Activated CD4-positive, alpha-beta memory T cell treated with anti-CD3 and anti-CD28 coated beads, Interleukin-2, amount 10 ng/mL, durations not matched to agents 7 days and 5 days (primary cell): ENCODE measurements at places on chromosomes 3 and 15. TPM values are rescaled to one million over a fixed set of nuclear protein-coding genes. Genes with fewer than 3 reads are reported as not detected.

The WWTR1 gene
- total RNA-seq = 1.9 TPM

The SPTBN5 gene
- total RNA-seq = 1.6 TPM

DNA sequence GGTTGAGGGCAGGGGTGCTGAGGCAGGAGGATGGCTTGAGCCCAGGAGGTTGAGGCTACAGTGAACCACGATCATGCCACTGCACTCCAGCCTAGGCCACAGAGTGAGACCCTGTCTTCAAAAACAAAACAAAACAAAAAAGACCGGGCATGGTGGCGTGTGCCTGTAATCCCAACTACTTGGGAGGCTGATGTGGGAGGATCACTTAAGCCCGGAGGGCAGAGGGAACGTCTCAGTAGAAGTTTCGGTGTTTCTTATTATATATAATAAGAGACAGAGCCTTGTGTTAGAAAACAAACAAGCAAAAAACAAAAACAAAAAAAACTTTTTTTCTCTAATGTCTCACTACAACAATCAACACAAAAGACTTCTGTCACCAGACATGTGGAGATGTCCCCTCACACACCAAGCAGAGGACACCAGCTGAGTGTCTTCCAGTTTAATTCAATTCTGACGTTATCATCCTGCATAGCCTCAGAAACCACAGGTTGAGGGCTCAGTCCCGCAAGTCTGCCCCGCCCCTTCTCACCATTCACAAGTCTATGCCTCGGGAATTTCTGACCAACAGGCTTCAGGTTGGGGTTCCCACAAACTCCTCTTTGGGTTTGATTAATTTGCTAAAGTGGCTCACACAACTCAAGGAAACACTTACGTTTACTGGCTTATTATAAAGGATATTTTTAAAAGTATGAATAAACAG, 24.0 kb upstream of the EIF4A2 start:
- no peak for DNase-seq

DNA sequence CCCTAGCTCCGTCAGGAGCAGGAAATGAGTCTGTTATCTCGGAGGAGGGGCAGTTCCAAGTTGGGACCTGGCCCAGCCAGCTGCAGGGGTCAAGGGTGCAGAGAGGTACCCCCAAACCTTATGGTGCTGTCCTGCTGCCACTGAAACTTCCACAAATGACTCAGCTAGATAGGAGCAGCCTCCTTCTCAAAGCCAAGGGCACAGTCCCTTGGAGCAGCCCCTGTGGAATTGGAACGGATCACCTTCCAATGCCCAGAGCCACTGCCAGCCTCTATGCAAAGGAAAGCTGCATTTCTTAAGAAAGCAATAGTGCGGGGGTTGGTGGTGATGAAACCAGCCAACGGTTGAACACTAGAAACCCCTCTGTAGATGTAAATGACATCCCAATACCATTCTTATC, 19.6 kb upstream of the LRRK1 start:
- no peak for DNase-seq

GRCh38 chr3:147963711-147964110, 554.5 kb downstream of the ZIC1 start:
- no peak for DNase-seq

GRCh38 chr15:66164788-66165187, 88.8 kb downstream of the MEGF11 start:
- no peak for DNase-seq
